ENCODE measurements at places on chromosomes 12 and 14.
A peak's percentile ranks its signal among the peaks of the same experiment; 100 is the strongest.

GRCh38 chr14:76375484-76375883, 453 bp upstream of the ESRRB start:
- no peak for DNase-seq

DNA sequence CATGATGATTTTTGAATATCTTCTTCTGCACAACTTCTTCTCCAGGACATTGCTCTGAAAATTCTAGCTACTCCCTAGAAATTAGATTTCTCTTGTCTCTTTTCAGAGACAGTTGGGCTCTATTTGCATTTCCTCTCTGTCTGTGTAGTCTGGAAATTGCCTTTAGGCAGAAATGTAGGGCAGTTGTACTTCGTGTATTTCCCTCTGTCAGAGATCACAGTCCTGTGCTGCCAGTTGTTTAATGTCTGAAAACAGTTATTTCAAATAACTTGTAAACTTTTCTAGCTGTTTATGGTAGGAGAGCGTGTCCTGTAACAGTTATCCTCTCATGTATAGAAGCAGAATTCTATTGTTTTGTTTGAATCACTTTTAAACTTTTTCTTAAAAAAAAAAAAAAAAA, 86.9 kb downstream of the TTLL5 start:
- no peak for DNase-seq

DNA sequence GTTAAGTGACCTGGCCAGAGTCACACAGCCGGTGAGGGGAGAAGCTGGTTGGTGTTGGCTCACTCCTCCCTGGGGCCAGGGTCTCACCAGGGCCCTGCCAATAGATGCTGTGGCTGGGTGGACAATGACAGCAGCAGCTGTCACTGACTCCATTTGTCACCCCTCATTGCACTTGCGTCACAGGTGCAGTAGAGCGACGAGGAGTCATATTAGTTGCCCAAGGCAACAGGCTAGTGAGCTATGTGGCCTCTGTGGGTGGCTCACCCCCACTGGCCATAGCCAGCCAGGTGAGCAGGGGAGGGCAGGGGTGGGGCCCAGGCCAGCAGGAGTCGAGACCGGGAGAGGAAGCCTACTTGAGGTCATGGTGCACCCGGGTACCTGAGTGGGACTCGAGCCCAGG, 9.7 kb downstream of the SLC25A47 start:
- peak; percentile 36 for DNase-seq

- no peak for DNase-seq
Measured at GRCh38 chr12:11749943-11750690, 100.6 kb downstream of the ETV6 start.

- no peak for DNase-seq
Measured at GRCh38 chr14:53796734-53797133, 159.9 kb downstream of the BMP4 start.
